ENCODE measurements at places on chromosomes 2 and 18. TPM values are rescaled to one million over a fixed set of nuclear protein-coding genes. Genes with fewer than 3 reads are reported as not detected.
A peak's percentile ranks its signal among the peaks of the same experiment; 100 is the strongest.

ASB3 gene
- 32.9 TPM for total RNA-seq

GRCh38 chr2:169091761-169092519, 22.6 kb downstream of the DHRS9 start:
- no peaks in the 10 kb centered on the region for H3K4me1 ChIP-seq
- H3K36me3 ChIP-seq = no peaks in the 10 kb centered on the region
- DNase-seq = no peak

- H3K4me1 ChIP-seq = peaks cover 3% of the 10 kb centered on the region
- no peak overlapping the region for H3K27ac ChIP-seq
- no peaks in the 10 kb centered on the region for H3K27me3 ChIP-seq
- DNase-seq = no peak
These were observed 198.9 kb upstream of the SH3BP4 start for GRCh38 chr2:234752966-234753365.

- DNase-seq = no peak
- no peaks in the 10 kb centered on the region for H3K36me3 ChIP-seq
- no peak overlapping the region for H3K27ac ChIP-seq
- H3K4me1 ChIP-seq = no peaks in the 10 kb centered on the region
These were observed 18.0 kb upstream of the PDE1A start for GRCh38 chr2:182444806-182445205.

GRCh38 chr18:25126751-25127150, 225.2 kb downstream of the ZNF521 start:
- peaks cover 22% of the 10 kb centered on the region for H3K36me3 ChIP-seq
- H3K4me1 ChIP-seq = no peaks in the 10 kb centered on the region
- H3K27ac ChIP-seq = no peak overlapping the region

BMP10 gene
- not detected for total RNA-seq

DNA sequence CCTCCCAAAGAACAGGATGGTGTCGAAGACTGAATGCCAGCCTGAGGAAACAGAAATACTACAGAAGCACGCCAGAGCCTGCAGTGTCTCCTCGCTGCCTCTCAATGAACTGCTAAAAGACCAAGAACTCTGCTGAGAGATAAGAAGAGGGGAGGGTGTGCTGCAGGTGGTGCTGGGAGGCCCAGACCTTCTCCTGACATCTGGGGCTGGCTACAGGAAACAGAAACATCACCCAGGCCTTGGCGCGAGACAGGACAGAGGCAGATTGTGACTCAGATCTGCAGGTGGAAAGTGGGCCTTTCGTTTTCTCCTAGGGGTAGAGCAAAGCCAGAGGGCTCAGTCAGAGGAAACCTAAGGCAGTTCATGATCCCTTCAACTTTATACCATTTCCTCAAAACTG, 250.3 kb upstream of the TCF4 start:
- H3K4me3 ChIP-seq = no peak overlapping the region
- H3K27me3 ChIP-seq = no peaks in the 10 kb centered on the region
- H3K36me3 ChIP-seq = peaks cover 36% of the 10 kb centered on the region
- H3K4me1 ChIP-seq = no peaks in the 10 kb centered on the region

MTA3 gene
- 62.3 TPM for total RNA-seq

- peaks cover 24% of the 10 kb centered on the region for H3K4me1 ChIP-seq
- no peaks in the 10 kb centered on the region for H3K36me3 ChIP-seq
- H3K27ac ChIP-seq = no peak overlapping the region
- peaks cover 11% of the 10 kb centered on the region for H3K27me3 ChIP-seq
- no peak for DNase-seq
- no peak overlapping the region for H3K4me3 ChIP-seq
These were observed 52.2 kb upstream of the CTAGE1 start for GRCh38 chr18:22469926-22470247.

DNA sequence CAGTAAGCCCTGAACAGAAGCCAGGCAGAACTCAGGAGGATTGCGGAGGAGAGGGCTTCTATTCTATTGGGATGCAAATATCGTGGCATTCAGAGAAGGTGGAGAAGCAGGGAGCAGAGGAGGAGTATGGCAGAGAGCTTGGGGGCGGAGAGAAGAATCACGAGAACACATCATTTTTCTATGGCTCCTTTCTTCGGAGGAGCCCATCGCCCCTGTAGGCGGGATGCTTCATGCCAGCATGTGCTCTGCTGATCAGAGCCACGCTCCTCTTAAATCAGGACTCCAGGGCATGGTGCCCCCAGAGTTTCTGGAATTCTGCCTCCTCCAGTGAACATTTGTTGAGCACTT, 71.1 kb downstream of the CIB4 start:
- H3K27ac ChIP-seq = no peak overlapping the region
- no peak overlapping the region for H3K4me3 ChIP-seq
- no peak for DNase-seq
- H3K36me3 ChIP-seq = no peaks in the 10 kb centered on the region
- H3K27me3 ChIP-seq = peaks cover 35% of the 10 kb centered on the region

- H3K27me3 ChIP-seq = no peaks in the 10 kb centered on the region
- H3K27ac ChIP-seq = peak overlapping the region; percentile 40
- no peaks in the 10 kb centered on the region for H3K4me1 ChIP-seq
- H3K36me3 ChIP-seq = no peaks in the 10 kb centered on the region
- DNase-seq = no peak
These were observed 219.7 kb upstream of the CHST9 start for GRCh38 chr18:27404855-27405254.

OSBPL6 gene
- 10.8 TPM for total RNA-seq

DNA sequence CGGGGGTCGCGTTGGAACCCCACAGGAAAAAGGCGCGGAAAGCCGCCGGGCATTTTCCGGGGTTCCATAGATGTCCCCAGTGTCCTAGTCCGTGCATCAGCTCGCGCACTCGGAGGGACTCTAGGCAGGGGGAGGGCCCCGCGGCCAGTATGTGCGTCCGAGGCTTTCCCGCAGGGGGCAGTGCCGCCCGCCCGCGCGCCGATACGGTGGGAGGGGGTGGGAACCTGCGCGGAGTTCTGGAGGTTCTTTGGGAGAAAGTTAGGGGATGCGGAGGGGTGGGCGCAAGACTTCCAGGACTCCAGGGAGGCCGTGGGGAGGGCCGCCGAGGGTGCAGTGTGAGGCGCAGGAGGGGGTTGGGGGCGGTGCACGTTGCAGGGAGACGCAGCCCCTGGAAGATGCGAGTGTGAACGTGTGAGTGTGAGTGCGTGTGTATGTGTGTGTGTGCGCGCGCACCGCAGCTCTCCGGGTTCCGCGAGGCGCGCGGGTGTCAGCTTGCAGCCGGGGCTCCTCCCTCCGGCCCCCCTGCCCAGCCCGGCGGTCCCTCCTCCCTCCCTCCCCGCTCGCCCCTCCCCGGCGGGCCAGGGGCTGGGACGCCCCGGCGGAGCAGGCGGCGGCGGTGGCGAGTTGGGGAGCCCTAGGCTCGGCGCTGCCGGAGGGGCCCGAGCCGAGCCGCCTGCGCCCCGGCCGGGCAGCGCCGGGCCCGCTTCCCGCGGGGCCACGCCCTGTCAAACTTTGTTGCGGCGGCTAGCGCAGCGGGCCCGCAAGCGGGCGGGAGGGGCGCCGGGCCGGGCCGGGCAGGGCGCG, at the start of gene TCF7L1:
Gene TCF7L1 (plus strand): TSS at position 559 of the 804 bp plus-strand sequence. CDS start 293 bp downstream, outside the sequence.
- no peaks in the 10 kb centered on the region for H3K36me3 ChIP-seq
- DNase-seq = peak; percentile 92
- peak within 1 kb of the TSS; percentile 93 for H3K4me3 ChIP-seq
- H3K27me3 ChIP-seq = peaks cover 5% of the 10 kb centered on the region
- peak within 1 kb of the TSS; percentile 81 for H3K27ac ChIP-seq

- no peaks in the 10 kb centered on the region for H3K27me3 ChIP-seq
- H3K27ac ChIP-seq = no peak overlapping the region
- no peak for DNase-seq
- peaks cover 4% of the 10 kb centered on the region for H3K4me1 ChIP-seq
These were observed 30.0 kb upstream of the ITGAV start for GRCh38 chr2:186559848-186560247.

DNA sequence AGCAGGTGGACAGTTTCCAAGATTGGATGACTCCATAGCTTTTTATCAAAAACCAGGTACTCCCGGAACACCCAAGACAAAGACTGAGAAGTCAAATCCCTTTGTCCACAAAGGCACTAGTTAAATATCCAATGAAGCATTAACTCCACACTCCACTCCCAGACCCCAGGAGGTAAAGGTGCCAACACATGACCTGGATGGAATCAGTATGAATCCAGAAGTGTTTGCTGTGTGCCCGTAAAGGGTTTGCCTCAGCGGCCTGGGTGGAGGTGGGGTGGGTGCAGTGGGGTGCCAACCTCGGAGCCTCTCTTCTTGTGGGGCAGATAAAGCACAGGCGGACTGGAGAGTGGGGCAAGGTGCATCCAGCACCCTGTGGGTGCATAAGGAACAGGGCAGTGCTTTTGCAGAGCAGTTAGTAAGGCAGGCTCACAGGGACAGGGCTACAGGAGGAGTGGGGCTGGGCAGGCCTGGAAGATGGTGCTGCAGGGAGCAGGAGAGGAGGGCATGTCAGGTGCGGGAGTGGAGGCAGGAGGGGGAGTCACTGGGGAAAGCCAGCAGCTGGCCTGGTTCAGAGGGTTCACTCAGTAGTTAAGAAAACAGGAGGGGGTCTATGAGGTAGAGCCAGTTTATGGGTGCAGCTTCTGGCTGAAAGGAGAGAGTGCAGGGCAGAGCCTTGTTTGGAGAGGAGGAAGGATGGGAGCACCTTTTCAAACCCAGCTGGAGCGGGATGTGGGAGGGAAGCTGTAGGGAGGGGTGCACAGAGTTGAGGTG, 208.4 kb upstream of the SMAD2 start:
- peak overlapping the region; percentile 40 for H3K27ac ChIP-seq
- peaks cover 81% of the 10 kb centered on the region for H3K27me3 ChIP-seq
- DNase-seq = no peak
- peaks cover 5% of the 10 kb centered on the region for H3K4me1 ChIP-seq
- H3K36me3 ChIP-seq = no peaks in the 10 kb centered on the region

DNA sequence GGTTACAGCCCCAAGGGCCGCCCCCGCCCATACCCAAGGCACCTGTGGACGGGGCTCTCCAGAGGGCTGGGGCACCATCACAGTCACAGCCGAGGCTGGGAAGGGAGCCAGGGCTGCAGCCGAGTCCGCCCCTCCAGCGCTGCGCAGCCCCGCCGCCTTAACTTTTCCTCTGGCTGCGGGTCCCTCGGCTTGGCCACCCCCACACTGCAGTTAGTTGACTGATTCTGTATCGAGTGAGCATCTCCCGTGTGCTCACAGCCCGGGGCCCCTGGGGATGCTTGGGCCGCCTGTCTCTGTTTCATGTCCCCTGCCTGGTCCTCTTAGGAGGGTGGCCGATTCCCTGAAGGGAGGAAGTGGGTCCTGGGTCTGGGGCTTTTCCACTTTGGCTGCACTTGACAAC, 33.7 kb downstream of the EMILIN2 start:
- H3K27me3 ChIP-seq = no peaks in the 10 kb centered on the region
- no peak for DNase-seq
- H3K4me1 ChIP-seq = peaks cover 26% of the 10 kb centered on the region

GRCh38 chr2:238130111-238130695, 8.3 kb upstream of the KLHL30 start:
- no peaks in the 10 kb centered on the region for H3K27me3 ChIP-seq
- H3K27ac ChIP-seq = no peak overlapping the region
- no peaks in the 10 kb centered on the region for H3K36me3 ChIP-seq
- DNase-seq = no peak
- no peaks in the 10 kb centered on the region for H3K4me1 ChIP-seq

DNA sequence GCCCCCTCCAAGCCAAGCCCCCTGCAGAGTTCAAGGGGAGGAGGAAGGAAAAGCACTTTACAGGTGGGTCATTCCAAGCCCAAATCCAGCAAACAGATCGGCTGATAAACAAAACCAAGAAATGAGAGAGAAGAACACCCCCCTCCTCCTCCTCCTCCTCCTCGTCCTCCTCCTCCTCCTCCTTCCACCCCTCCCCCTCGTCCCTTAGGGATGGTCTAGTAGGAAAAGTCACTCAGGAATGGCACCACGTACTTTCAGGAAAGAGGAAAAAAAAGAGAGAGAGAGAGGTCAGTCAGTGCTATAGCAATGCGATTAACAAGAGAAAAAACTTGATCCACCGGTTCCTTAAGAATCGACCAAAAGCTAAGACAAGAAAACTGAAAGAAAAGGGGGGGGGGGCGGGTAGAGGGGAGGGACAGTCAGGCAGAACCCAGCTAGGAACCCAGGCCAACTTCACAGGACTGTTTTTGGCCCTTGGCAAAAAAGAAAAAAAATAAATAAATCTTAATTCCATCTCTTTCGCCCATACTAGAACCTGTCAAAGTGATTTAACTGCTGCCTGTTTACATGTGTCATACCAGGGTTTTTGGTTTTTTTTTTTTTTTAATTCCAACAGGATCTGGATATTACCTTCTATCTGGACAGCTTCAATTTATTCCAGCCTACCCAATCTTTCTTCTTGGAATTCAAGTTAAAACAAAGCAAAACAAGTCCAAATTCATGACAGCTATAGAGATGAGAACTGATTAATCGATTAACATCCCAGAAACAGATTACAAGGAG, 906 bp downstream of the IKZF2 start:
- H3K27ac ChIP-seq = peak overlapping the region; percentile 75
- H3K4me3 ChIP-seq = peak overlapping the region; percentile 95
- peaks cover 3% of the 10 kb centered on the region for H3K27me3 ChIP-seq
- H3K4me1 ChIP-seq = peaks cover 46% of the 10 kb centered on the region
- peak; percentile 11 for DNase-seq

- H3K36me3 ChIP-seq = no peaks in the 10 kb centered on the region
- H3K4me3 ChIP-seq = no peak overlapping the region
- DNase-seq = no peak
- H3K4me1 ChIP-seq = peaks cover 63% of the 10 kb centered on the region
- H3K27ac ChIP-seq = no peak overlapping the region
These were observed 423.4 kb upstream of the ID2 start for GRCh38 chr2:8258406-8258805.

SPDYA gene
- total RNA-seq = 1.1 TPM

BCL2 gene
- total RNA-seq = 14.1 TPM

GRCh38 chr2:217438136-217438535, 564.7 kb downstream of the TNS1 start:
- H3K27me3 ChIP-seq = no peaks in the 10 kb centered on the region
- peaks cover 1% of the 10 kb centered on the region for H3K36me3 ChIP-seq
- peaks cover 36% of the 10 kb centered on the region for H3K4me1 ChIP-seq
- no peak overlapping the region for H3K4me3 ChIP-seq
- DNase-seq = no peak
- H3K27ac ChIP-seq = no peak overlapping the region

DNA sequence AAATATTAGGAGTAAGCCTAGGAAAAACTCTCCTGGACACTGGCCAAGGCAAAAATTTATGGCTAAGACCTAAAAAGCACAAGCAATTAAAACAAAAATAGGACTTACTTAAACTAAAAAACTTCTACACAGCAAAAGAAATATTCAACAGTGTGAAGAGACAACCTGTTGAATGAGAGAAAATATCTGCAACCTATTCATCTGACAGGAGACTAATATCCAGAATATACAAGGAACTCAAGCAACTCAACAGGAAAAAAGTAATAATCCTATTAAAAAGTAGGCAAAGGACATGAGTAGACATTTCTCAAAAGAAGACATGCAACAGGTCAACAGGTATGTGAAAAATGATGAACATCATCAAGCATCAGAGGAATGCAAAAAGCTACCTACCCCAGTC, 431.1 kb downstream of the ZEB2 start:
- no peak overlapping the region for H3K4me3 ChIP-seq
- no peak for DNase-seq
- no peak overlapping the region for H3K27ac ChIP-seq
- H3K4me1 ChIP-seq = no peaks in the 10 kb centered on the region

DNA sequence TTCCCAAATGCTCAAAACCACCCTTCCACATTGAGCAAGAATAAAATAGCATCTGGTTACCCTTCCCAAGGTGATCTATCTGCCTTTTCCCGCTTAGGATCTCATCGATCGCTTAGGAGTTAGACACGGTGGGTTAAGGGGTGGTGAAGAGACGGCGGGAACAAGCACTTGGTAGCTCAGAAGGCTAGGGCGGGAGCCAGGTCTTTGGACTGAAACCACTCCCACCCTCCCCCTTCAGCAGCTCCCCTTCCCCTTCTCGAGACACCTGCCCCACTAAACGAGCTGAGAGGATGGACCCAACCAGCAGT, 513 bp downstream of the THOC1 start:
- peak overlapping the region; percentile 99 for H3K27ac ChIP-seq
- no peak for DNase-seq
